Regular cardiac myocyte (primary cell): ENCODE measurements at places on chromosomes 4 and X. TPM values are rescaled to one million over a fixed set of nuclear protein-coding genes. Genes with fewer than 3 reads are reported as not detected.

The BST1 gene
- total RNA-seq, result 6.7 and 39.5 TPM in 2 replicates

The TEX13D gene
- not detected in 2 replicates for total RNA-seq

The MAOA gene
- total RNA-seq, result 4.6 and 11.0 TPM in 2 replicates

The SLC25A43 gene
- 23.8 and 24.8 TPM in 2 replicates for total RNA-seq

The ETDB gene
- not detected in 2 replicates for total RNA-seq
